ENCODE measurements at places on chromosomes 12 and 14. TPM values are rescaled to one million over a fixed set of nuclear protein-coding genes. Genes with fewer than 3 reads are reported as not detected.

Gene DNAI7
- polyA plus RNA-seq: 0.66 TPM

Gene RIPK3
- not detected for polyA plus RNA-seq

Gene CPM
- 6.2 TPM for polyA plus RNA-seq

Gene A2M
- polyA plus RNA-seq: not detected

Gene KLHL33
- not detected for polyA plus RNA-seq

Gene MAP1LC3B2
- polyA plus RNA-seq: 1.4 TPM

Gene GALNT16
- polyA plus RNA-seq: 3.4 TPM

Gene NGB
- polyA plus RNA-seq: not detected

Gene KRT71
- polyA plus RNA-seq: not detected

Gene DPPA3
- polyA plus RNA-seq: not detected

Gene METTL25
- 3.1 TPM for polyA plus RNA-seq

Gene RPS29
- polyA plus RNA-seq: 3,692 TPM

Gene RNASE7
- not detected for polyA plus RNA-seq

Gene ZDHHC22
- 0.16 TPM for polyA plus RNA-seq

Gene FLRT2
- 6.6 TPM for polyA plus RNA-seq

Gene PIWIL1
- polyA plus RNA-seq: not detected

Gene DENND5B
- polyA plus RNA-seq: 14.9 TPM

Gene MTERF2
- 11.7 TPM for polyA plus RNA-seq

Gene LPAR5
- 0.58 TPM for polyA plus RNA-seq

Gene ENDOU
- not detected for polyA plus RNA-seq

Gene LYZ
- polyA plus RNA-seq: not detected

Gene IL31
- not detected for polyA plus RNA-seq

Gene DUSP6
- 2.5 TPM for polyA plus RNA-seq

Gene GPRC5D
- polyA plus RNA-seq: not detected

Gene RFX4
- not detected for polyA plus RNA-seq

Gene LBHD2
- not detected for polyA plus RNA-seq

Gene AGAP2
- 0.45 TPM for polyA plus RNA-seq

Gene RAB2B
- polyA plus RNA-seq: 18.4 TPM

Gene FGF23
- polyA plus RNA-seq: not detected

Gene IKZF4
- 2.0 TPM for polyA plus RNA-seq

Gene KRT75
- polyA plus RNA-seq: not detected

Gene KRT79
- polyA plus RNA-seq: 0.08 TPM

Gene ZNF891
- polyA plus RNA-seq: 0.64 TPM

Gene RBM25
- polyA plus RNA-seq: 87.0 TPM

Gene KRT83
- polyA plus RNA-seq: 44.8 TPM

Gene DHRS2
- 3.2 TPM for polyA plus RNA-seq

Gene AQP2
- not detected for polyA plus RNA-seq

Gene CLEC9A
- polyA plus RNA-seq: not detected

Gene C12orf50
- polyA plus RNA-seq: not detected

Gene TMPRSS12
- not detected for polyA plus RNA-seq

Gene ETNK1
- 20.3 TPM for polyA plus RNA-seq

Gene ATL1
- polyA plus RNA-seq: 4.2 TPM

Gene FAM186B
- 0.05 TPM for polyA plus RNA-seq

Gene DNAJC22
- polyA plus RNA-seq: 18.0 TPM

Gene RIN3
- polyA plus RNA-seq: 17.6 TPM

Gene KLHDC1
- 1.2 TPM for polyA plus RNA-seq

Gene CCDC177
- polyA plus RNA-seq: not detected
